Left lung (tissue), 14 donors: ENCODE measurements at places on chromosomes 7 and 10. TPM values are rescaled to one million over a fixed set of nuclear protein-coding genes. Genes with fewer than 3 reads are reported as not detected.
A peak's percentile ranks its signal among the peaks of the same experiment; 100 is the strongest.

The GNGT1 gene
- total RNA-seq: not detected

The GATA3 gene
- total RNA-seq: 1.7 TPM

- H3K27me3 ChIP-seq: no peaks in the 10 kb centered on the region
- H3K4me1 ChIP-seq: peaks cover 6% of the 10 kb centered on the region
- no peak for DNase-seq
- H3K27ac ChIP-seq: no peak overlapping the region
- H3K36me3 ChIP-seq: no peaks in the 10 kb centered on the region
- H3K4me3 ChIP-seq: no peak overlapping the region
These were observed 14.8 kb downstream of the COL13A1 start for GRCh38 chr10:69816521-69816920.

GRCh38 chr7:3880228-3880987 lies 579.4 kb downstream of the SDK1 start:
- H3K27ac ChIP-seq: no peak overlapping the region
- H3K4me3 ChIP-seq: no peak overlapping the region
- H3K27me3 ChIP-seq: no peaks in the 10 kb centered on the region
- H3K4me1 ChIP-seq: no peaks in the 10 kb centered on the region
- H3K36me3 ChIP-seq: no peaks in the 10 kb centered on the region
- DNase-seq: no peak

GRCh38 chr10:65291286-65291685 lies 1634.5 kb upstream of the LRRTM3 start:
- H3K4me3 ChIP-seq: no peak overlapping the region
- DNase-seq: no peak
- H3K27me3 ChIP-seq: no peaks in the 10 kb centered on the region
- H3K36me3 ChIP-seq: no peaks in the 10 kb centered on the region
- no peak overlapping the region for H3K27ac ChIP-seq
- H3K4me1 ChIP-seq: no peaks in the 10 kb centered on the region

- no peaks in the 10 kb centered on the region for H3K36me3 ChIP-seq
- no peaks in the 10 kb centered on the region for H3K4me1 ChIP-seq
- no peak overlapping the region for H3K4me3 ChIP-seq
- DNase-seq: no peak
- no peak overlapping the region for H3K27ac ChIP-seq
- H3K27me3 ChIP-seq: no peaks in the 10 kb centered on the region
These were observed 103.8 kb downstream of the BUB3 start for GRCh38 chr10:123257904-123258456.

DNA sequence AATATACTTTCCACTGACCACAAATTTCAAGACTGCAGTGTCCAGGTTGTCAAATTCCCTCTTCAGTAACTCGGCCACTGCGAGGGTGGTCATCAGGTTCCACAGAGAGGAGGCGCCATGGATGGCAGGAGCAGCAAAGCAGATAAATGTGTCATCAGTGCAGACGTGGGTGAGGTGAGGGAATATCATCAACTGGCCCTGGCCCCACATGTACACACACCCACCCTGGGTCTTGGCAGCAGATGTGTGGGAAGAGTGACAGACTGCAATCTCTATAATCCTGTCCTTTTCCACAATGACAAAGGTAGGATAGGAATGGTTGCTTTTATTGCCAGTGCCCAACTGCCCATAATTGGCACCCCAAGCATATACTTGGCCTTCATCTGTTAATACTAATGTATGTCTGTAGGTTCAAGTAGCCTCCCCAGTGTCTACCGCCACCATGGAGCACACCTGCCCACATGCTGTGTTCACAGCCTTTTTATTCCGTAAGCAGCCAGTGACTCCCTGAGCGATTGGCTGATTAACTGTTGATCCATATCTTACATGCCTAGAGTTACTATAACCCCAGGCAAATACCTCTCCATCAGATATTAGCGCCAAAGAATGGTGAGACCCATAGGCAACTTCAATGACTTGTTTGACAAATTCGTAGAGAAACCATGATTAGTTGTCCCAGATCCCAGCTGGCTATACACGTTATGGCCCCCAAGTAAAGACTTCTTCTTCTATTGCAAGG lies 16.3 kb upstream of the LIPM start:
- DNase-seq: peak; percentile 43
- H3K27me3 ChIP-seq: no peaks in the 10 kb centered on the region
- no peaks in the 10 kb centered on the region for H3K4me1 ChIP-seq
- H3K36me3 ChIP-seq: no peaks in the 10 kb centered on the region
- no peak overlapping the region for H3K4me3 ChIP-seq

DNA sequence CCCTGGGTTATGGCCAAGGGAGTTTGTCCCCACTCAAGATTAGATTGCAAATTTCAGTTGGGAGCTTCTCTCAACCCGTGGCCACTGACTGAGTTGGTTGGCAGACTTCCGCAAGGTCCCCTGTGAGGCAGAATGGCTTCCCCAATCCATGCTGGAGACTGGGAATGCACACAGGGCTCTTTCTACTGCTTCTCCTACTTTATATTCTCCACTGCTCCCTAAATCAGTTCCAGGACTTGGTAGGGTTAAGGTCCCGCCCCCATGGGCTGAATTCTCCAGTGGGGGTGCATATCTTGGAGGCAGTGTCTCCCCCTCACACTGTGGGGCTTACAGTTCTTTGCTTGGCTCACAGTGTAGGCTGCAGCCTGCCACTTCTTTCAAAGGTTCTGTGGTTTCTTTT lies 404.2 kb downstream of the PTPRN2 start:
- no peak overlapping the region for H3K27ac ChIP-seq
- DNase-seq: no peak
- no peak overlapping the region for H3K4me3 ChIP-seq
- H3K4me1 ChIP-seq: no peaks in the 10 kb centered on the region

- no peak overlapping the region for H3K27ac ChIP-seq
- no peaks in the 10 kb centered on the region for H3K27me3 ChIP-seq
- no peaks in the 10 kb centered on the region for H3K4me1 ChIP-seq
These were observed 305.6 kb downstream of the RPS24 start for GRCh38 chr10:78339251-78339650.

GRCh38 chr7:154956427-154956826 lies 46.5 kb downstream of the PAXIP1 start:
- no peak for DNase-seq
- H3K27ac ChIP-seq: no peak overlapping the region
- no peaks in the 10 kb centered on the region for H3K27me3 ChIP-seq
- H3K4me3 ChIP-seq: no peak overlapping the region
- no peaks in the 10 kb centered on the region for H3K4me1 ChIP-seq

DNA sequence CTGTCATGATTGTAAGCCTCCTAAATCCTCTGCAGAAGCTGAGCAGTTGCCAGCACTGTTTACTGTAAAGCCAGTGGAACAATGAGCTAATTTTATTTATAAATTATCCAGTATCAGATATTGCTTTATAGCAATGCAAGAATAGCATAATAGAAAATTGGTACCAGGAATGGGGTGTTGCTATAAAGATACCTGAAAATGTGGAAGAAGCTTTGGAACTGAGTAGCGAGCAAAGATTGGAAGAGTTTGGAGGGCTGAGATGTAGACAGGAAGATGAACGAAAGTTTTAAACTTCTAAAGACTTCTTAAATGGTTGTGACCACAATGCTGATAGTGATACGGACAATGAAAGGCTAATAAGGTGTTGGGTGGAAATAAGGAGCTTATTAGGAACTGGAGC lies 917.4 kb upstream of the POT1 start:
- no peaks in the 10 kb centered on the region for H3K4me1 ChIP-seq
- no peak overlapping the region for H3K4me3 ChIP-seq
- H3K36me3 ChIP-seq: no peaks in the 10 kb centered on the region
- DNase-seq: no peak
- no peaks in the 10 kb centered on the region for H3K27me3 ChIP-seq

GRCh38 chr7:112400141-112400540 lies 50.1 kb upstream of the IFRD1 start:
- no peak for DNase-seq
- H3K27me3 ChIP-seq: no peaks in the 10 kb centered on the region
- no peaks in the 10 kb centered on the region for H3K36me3 ChIP-seq
- no peak overlapping the region for H3K27ac ChIP-seq

GRCh38 chr7:30396389-30396788 lies 82.2 kb downstream of the NOD1 start:
- no peaks in the 10 kb centered on the region for H3K27me3 ChIP-seq
- no peak for DNase-seq
- H3K27ac ChIP-seq: no peak overlapping the region
- no peaks in the 10 kb centered on the region for H3K4me1 ChIP-seq

- H3K4me1 ChIP-seq: no peaks in the 10 kb centered on the region
- no peak overlapping the region for H3K27ac ChIP-seq
- no peaks in the 10 kb centered on the region for H3K36me3 ChIP-seq
- no peak for DNase-seq
These were observed 390.3 kb downstream of the GRID1 start for GRCh38 chr10:85976267-85976793.

The NODAL gene
- not detected for total RNA-seq

DNA sequence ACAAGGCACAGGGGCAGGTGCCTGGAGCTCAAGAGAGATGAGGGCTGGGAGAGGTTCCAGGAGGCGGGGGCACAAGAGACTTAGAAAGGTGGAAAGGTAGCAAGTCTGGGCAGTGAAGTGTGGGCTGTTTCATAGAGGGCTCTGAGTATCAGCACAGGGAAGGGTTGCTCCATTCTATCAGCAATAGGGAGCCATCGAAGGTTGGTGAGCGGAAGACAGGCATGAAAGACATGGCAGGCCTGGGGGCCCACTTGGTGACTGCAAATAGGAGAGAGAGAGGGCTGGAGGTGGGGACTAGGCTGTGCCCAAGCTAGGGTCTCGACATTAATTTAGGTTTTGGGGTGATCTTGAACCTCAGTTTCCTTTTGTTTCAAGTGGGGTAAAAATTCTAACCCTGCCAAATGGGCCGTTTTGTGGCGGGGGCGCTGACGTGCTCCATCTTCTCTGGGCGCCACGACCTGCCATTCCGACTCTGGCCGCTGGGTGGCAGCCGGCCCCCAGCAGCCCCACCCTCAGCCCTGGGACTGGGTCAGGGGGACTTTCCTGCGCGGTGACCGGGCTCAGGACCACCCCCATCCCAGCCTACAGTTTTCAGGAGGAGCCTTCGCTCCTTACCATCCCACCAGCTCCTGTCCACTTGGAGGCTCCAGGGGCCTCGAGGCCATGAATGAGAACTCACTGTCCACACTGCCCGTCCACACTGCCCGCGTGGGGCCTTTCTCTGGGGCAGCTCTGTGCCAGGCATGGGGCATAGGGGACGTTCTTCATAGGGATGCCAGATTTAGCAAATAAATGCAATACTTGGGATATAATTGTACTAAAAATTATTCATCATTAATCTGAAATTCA lies 37.2 kb upstream of the PCBD1 start:
- no peaks in the 10 kb centered on the region for H3K27me3 ChIP-seq
- no peaks in the 10 kb centered on the region for H3K4me1 ChIP-seq
- DNase-seq: peak; percentile 49

The AKR1B15 gene
- not detected for total RNA-seq

The PDZD7 gene
- total RNA-seq: 0.58 TPM
